ENCODE measurements at places on chromosomes 4 and X.

GRCh38 chr4:15500701-15501100, 31.0 kb downstream of the CC2D2A start:
- no peak for DNase-seq

DNA sequence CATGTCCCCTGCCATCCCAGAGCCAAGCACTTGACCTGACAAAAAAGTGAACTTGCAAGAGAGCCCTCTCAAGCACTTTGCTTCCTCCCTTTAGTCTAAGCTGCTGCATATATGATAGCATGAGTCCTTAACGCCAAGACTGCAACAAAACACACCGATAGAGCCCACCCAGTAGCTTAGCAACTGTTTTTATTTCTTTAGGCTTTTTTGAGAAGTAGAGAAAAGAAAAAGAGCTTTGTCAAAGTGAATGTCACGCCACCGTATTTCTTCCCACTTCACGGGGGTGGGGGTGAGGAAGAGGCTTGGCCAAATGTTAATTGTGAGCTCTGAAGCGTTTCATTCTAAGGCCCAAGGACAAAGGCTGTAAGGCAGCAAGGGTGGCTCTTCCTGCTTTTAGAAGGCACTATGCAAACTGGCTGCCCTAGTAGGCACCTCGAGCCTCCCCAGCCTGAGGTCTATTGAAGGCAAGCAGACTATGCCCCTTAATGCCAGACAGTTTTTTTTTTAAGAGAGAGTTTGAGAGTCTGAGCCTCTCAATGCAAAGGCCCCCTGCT, 138.6 kb downstream of the HS6ST2 start:
- DNase-seq = no peak

- no peak for DNase-seq
These were observed 23.1 kb upstream of the SLC6A14 start for GRCh38 chrX:116413273-116413672.

DNA sequence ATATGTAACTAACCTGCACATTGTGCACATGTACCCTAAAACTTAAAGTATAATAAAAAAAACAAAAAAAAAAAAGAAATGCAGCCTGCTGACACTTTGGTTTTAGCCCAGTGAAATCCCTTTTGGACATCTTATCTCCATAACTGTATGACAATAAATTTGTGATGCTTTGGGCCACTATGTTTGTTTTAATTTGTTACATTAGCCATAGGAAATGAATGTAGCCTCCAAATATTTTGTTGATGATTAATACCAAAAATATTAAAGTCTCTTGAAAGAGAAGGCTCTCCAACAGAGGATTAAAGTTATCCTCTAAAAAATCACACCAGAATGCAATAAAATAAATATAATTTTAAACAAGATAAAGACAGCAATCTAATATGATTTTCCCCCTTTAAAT, 852.7 kb upstream of the SLIT2 start:
- no peak for DNase-seq

- no peak for DNase-seq
These were observed 196.6 kb downstream of the EVC2 start for GRCh38 chr4:5511791-5512190.

- DNase-seq = no peak
These were observed 174.2 kb downstream of the BTC start for GRCh38 chr4:74619931-74620702.

GRCh38 chr4:38024206-38024509, 64.0 kb downstream of the PTTG2 start:
- no peak for DNase-seq

GRCh38 chrX:24506082-24506481, 41.0 kb downstream of the PDK3 start:
- no peak for DNase-seq

- DNase-seq = no peak
These were observed 876 bp downstream of the KLHL2 start for GRCh38 chr4:165208221-165208652.

DNA sequence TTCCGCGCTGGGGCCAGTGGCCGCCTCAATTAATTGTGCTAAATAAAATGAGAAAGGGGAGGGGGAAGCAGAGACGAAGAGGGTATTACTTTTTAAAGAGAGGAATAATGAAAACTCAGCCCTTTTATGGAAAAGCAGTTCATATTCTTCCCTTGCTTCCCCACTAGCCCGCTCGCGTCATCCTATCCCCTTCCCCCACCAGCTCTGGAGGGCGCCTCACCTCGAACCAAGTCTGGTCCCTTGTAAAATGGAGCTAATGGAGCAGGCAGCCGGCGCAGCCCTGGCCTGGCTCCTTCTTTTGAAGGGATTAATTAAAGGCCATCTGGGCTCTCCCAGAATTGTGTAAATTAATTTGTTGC, 511 bp upstream of the NKX6-1 start:
- DNase-seq = no peak

DNA sequence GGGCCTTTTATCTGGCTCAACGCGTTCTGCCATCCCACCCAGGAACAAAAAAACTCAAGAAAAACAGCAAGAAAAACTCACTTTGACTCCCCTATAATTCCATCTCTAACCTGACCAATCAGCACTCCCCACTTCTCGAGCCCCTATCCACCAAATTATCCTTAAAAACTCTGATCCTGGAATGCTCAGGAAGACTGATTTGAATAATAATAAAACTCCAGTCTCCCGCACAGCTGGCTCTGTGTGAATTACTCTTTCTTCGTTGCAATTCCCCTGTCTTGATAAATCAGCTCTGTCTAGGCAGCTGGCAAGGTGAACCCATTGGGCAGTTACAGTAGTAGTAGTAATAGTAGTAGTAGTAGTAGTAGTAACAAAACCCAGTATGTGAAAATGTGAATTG, 165.7 kb upstream of the CASK start:
- peak; percentile 13 for DNase-seq

GRCh38 chrX:110588164-110588563, 207.5 kb downstream of the CHRDL1 start:
- DNase-seq = no peak

- DNase-seq = no peak
These were observed 1.1 kb downstream of the PLAC8 start for GRCh38 chr4:83113429-83113786.

DNA sequence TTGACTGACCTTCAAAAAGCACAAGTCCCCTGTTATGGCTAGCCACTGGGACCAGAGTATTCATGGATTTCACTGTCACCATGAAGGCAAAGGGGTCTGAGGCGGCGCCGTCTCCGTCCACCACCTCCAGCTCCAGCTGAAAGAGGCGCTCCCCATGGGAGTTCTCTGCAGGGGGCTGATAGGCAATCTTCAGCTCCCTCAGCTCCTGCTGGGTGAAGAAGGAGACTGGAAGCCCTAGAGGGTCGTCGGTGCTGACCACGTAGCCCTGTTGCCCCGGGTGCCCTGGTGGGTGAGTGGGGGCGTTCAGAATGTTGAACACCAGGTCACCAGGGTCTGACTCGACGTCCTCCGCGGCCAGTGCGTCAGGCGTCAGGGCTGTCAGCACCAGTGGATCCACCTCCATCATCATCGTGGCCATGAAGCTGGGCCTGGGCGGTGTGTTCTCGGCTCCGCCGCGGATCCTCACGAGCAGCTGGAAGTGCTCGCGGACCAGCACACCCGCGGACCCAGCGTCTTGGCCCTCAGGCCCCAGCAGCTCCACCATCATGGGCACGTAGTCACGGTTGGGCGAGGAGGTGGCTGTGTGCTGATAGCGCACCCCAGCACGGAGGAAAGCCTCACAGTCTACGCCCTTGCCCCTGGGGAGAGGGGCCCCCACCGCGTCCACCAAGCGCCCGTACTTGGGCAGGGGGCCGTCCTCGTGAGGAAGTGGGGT, 987 bp downstream of the FREM3 start:
- DNase-seq = peak; percentile 22

DNA sequence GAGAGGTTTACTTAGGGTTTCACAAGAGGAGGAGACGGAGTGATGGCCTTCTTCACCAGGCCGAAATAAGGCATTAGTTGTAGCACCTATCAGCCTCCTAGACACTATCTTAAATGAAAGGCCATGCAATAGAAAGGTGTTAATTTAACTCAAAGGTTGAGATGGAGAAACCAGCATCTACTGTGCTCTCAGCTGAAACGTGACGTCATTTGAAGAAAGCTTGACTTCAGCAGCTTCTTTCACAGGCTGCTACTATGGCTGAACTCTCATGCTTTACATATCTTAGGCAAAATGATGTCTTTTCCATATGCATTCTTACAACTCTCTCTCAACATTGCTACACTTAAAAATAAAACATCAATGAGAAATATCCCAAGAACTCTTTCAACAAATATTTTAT, 99.6 kb downstream of the GUCY2F start:
- DNase-seq = no peak

DNA sequence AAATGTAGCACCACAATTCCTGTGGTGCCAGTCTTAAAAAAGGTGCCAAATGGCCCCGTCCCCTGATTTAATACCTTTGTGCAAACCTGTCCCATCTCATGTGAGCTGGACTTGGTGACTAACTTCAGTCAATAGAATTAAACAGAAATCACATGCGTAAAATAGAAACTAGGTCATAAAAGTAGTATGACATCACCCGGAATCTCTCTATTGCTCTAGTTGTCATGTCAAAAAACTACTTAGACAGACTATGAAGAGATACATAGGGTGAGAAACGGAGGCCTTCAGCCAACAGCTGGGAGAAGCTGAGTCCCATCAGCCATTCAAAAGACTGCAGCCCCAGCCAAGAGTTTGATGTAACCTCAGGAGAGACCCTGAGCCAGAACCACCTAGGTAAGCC, 293.5 kb upstream of the HS3ST1 start:
- DNase-seq = no peak

GRCh38 chrX:20352504-20352903, 85.8 kb upstream of the RPS6KA3 start:
- no peak for DNase-seq

- peak; percentile 32 for DNase-seq
These were observed 108.7 kb upstream of the ATP6AP2 start for GRCh38 chrX:40471965-40472648.

DNA sequence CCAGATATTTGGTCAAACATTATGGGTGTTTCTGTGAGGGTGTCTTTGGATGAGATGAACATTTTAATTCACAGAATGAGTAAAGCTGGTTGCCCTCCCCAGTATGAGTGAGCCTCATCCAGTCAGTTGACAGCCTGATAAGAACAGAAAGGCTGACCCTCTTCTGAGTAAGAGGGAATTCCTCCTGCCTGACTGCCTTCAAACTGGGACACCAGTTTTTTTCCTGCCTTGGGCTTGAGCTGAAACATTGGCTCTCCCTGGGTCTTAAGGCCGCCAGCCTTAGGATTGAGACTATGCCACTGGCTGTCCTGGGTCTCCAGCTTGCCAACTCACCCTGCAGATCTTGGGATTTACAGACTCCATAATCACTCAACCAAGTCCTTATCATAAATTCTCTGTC, 14.5 kb upstream of the MAML3 start:
- DNase-seq = no peak

DNA sequence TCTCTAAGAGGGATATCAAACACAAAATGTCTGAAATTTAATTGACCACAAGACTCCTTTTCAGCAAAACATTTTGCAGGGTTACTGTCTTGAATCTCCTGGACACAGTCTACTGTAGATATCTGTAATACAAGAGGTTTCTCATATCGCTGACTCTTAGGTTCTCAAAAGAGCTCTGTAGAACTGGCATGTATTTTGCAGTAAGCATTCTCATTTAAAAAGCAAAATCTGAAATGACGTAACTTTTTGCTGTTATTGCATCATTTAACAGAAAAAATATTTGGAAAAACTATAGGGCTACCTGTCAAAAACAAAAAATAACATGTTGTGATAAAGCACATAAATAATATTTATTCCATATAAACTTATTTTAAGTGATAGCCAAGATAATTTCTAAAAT, 114.2 kb downstream of the CDS1 start:
- no peak for DNase-seq

DNA sequence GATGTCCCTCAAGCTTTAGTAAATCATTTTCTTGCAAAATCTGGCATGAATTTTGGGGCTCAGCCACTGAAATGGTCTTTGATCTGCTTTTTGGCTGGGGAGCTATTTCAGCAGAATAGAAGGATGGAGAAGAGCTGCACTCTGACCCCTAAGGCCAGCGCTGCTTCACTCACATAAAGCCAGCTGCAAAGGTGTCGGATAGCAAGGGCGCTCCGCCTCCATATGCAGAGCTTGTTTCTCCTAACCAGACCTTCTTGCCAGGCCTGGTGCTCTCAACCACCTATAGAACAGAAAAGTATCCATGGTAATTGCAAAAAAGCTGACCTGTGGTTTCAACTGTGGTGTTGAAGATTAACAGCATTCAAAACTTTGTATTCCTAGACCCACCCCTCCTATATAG, 24.1 kb upstream of the COQ2 start:
- peak; percentile 38 for DNase-seq

- DNase-seq = no peak
These were observed 8.1 kb upstream of the NR0B1 start for GRCh38 chrX:30317308-30317707.

DNA sequence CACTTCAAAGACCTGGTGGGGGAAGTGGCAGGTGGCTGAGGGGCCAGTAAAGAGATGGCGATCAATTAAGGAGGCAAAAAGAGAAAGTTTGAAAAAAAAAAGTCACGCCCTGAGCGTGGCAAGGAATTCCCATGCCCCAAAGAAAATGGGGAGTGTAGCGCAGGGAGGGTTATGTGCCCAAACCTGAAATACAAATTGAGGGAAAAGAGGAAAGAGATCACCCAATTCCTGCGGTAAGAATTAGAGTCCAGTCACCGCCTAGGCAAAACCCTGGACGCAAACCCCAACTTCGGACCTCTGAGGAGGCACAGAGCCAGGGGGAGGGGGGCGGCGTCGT, 595 bp downstream of the ENOX2 start:
- DNase-seq = no peak

DNA sequence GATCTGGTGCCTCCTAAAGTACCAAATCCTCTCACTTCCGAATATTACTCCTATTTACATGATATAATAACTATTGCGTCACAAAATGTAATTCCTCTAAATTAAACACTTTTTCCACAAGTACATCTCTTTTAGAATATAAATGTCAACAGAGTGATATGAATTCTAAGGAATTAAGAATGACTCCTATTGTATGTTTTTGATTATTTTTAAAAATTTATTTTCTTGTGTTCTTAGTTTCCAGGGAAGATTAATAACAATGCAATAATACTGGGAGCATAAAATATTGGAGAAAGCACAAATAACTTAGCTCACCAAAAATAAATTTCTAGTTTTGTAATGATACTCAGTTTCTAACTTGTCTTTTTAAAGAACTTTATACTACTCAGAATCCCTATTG, 184.9 kb downstream of the PCDH18 start:
- DNase-seq = no peak

DNA sequence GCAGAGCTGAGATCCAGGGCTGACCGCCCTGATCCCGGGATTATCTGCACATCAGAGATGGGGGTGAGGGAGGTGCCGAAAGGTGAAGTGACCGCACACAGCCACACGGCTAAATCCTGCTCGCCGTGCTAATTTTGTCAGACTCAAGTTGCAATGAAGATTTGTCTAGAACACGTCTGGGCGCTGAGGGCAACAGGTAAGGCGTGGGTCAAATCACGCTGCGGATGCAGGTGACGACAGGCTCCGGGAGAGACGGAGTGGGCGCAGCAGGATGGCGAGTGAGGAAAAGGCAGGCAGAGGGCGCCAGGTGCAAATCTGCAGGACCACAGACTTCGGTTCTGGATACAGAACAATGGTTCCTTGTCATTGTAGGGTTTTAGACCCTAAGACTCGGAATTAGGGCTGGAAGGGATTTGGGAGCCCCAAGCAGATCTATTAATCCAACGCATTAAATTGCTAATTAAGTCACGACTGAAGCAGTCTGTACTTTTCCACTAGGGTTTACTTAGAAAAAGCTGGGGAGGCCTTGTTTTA, 1.9 kb upstream of the TBC1D14 start:
- DNase-seq = peak; percentile 71
